ENCODE measurements at places on chromosomes 1 and 21. TPM values are rescaled to one million over a fixed set of nuclear protein-coding genes. Genes with fewer than 3 reads are reported as not detected.
A peak's percentile ranks its signal among the peaks of the same experiment; 100 is the strongest.

The KLHDC9 gene
- 0.86 TPM for polyA plus RNA-seq

DNA sequence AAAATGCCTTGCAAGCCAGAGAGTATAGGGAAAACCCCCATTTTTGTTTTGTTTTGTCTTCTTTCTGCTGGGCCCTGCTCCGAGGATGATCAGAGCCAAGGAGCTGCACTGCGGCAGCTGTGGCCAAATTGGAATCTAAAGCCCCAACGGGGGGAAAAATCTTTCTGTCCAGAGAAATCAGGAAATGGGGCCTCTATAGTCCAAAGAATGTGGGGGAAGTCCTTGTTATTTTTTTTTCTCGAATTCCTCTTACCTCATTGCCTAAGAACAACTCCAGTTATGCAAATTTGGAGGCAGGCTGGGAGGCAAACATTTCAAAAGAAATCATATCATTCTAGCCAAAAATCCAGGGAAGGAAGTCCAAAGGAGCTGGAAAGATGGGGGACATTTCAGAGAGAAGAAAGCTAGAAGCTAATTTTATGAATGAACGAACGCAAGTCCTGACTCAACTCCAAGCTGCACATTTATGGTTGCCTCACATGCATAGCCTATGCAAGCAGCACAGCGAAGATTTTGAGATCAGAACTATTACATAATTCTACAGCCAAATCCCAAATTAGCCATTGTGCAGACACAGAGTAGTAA, 263.2 kb downstream of the KCTD3 start:
- DNase-seq, result peak; percentile 69

DNA sequence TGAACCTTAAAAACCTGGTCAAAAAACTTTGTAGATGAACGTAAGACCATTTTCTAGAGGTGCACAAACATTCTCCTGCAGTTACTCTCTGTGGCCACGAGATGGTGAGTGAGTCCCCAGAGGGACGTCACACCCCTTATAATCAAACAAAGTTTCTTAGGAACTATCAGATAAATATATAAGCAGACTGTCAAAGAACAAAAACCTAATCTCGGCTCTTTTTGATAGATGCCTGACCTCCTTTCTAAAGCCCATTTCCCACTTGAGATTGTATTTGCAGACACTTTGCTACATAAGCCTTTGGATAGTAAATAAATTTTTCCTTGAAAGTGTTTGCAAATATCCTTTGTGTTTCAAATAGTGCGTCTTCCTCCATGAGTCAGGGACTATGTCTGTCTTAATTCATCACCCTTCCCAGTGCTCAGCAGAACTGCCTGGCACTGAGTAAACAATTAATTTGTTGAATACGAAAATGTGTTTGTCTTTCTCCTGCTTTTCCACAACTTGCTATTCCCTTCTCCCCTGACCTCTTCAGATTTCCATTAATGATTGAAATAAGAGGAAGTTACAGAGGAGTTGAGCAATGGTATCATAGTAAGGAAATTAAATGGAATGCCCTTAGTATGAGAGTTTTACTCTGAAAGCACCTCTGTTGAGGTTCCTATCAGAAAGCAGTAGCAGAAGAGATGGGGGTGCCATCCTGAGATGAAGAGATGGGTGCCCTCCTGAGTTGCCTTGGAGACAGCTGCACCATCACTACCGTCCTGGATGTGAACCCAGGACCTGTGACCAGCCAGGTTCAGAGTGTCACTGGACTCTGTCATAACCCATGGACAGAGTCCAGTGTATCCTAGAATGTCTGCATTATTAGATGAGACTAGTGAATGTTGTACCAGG, 57.8 kb upstream of the RAVER2 start:
- DNase-seq, result no peak

DNA sequence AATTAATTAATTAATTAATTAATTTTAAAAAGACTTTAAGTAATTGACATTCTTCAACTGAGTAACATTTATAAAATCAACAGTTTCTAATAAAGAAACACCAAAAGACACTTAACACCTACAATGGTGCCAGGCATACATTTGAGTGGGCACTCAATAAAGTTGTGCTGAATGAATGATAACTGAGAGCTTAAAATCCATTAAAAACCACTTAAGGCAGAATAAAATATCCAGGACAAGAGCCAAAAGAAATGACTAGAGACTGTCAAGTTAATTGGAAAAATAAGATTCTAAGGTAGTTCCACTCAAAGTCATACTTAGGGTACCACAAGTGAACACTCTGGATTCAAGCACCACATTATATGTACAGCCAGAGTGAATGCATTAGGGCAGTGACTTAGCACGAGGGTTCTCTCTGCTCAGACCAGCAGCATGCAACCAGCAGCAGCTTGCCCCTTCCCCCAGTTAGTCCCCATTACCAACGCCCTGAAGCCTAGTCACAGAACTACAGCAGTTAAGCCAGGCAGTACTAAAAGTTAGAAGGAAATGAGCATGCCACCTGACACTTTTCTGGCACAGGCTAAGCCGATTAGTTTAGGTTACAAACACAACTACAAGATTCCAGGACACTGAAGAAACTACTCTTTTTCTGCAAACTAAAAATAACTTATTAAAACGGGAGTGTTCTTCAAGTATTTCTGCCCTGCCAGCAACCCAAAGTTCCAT, 46.5 kb downstream of the LUZP1 start:
- DNase-seq, result peak; percentile 47

DNA sequence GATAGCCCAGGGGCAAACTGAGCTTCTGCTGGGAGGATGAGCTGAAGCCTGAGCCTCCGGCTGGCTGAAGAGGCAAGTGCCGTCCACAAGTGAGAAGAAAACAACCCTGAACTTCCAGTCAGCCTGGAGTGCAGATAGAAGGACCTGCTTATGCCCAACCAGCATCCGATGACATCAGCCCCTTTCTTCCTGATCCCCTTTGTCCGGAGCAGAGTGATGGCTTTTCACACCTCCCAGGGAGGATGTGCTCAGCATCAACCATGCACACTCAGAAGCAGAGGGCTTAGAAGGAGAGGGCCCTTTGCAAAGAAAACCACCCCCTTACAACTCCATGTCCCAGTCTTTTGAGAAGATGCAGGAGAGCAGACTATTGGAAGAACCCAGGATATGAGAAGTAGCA, 23.7 kb upstream of the REG4 start:
- no peak for DNase-seq

GRCh38 chr1:70459496-70460225, 48.6 kb downstream of the CTH start:
- DNase-seq, result no peak

DNA sequence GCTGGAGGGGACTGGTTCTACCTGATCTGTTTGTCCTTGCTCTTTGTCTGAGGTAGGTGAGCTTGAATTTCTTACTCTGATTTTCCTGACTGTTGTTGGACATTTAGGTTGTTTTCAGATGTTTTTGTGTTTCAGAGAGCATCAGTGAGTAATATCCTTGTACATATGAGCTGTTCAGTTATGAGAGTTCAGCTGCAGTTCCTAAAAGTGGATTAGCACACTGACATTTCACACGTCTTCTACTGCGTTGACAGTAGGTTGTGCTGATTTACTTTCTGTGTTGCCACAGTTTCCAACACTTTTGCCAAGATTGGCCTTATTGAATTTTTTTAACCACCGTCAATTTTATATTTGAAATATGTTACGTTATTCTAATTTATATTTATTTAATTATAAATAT, 27.7 kb downstream of the CXADR start:
- DNase-seq, result no peak

- DNase-seq, result no peak
Measured at GRCh38 chr1:150969626-150970025, 5.0 kb downstream of the CERS2 start.

- peak; percentile 80 for DNase-seq
Measured at GRCh38 chr1:234676103-234676594, 66.2 kb upstream of the IRF2BP2 start.
